ENCODE measurements at places on chromosomes 11 and 22.

DNA sequence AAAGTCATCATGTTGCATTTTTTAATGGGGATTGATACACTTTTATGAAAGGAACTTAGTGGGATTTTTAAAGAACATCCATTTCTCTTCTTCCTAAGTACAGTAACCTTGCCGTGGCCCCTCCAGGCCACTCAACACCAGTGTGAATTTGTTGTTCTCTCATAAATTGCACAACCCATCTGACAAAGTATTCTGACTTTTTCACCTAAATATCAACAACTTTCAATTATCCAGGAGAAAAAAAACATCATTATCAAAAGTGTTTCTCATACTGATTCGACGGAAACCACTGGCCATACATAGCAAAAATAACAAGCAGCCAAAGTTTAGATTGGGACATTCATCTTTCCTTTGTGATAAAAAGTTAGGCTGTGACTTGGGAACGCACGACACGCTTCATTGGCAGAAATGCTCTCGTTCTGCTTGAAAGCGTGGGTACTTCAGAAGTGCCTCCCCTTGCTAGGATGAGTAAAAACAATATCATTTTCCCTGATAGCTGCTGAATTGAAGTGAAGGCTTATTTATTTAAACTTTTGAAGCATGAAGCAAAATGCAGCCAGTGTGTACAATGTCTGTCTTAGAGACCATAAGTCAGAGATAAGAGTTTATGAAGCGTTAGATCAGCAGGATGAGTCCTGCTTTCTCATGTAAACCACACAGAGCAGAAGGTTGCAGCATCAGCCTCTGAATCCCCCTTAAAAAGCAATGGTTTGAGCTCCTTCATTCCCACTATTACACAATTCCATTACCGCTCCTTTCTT lies 20.6 kb upstream of the EIF3M start:
- DNase-seq = no peak

GRCh38 chr11:47843361-47844055 lies 4.6 kb downstream of the NUP160 start:
- no peak for DNase-seq

DNA sequence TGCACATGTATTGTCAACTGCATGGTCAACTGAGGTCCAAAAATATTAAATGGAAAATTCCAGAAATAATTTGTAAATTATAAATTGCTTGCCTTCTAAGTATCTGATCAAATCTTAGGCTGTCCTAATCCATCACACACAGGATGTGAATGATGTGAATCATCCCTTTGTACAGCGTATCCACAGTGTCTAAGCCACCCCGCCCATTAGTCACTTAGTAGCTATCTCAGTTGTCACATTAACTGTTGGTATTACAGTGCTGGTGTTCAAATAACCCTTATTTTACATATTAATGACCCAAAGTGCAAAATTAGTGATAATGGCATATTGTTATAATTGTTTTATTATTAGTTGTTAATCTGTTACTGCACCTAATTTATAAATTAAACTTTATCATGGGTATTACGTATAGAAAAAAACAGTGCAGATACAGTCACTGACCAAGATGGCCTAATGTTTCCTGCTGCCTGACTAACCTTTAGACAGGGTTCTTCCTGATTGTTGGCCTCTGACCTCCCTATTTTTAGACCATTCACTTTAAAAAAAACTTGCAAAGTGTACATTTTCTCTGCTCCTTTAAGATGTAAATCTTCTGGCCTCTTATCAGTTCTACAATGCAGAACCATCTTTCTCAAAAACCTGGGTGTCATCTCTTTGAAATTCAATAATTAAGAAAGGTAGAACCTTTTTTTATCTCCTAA lies 2.9 kb upstream of the SVIP start:
- DNase-seq = no peak

- DNase-seq = no peak
Measured at GRCh38 chr11:87083029-87083428, 45.3 kb downstream of the TMEM135 start.

GRCh38 chr11:123822599-123822998 lies 16.4 kb upstream of the OR6M1 start:
- DNase-seq = no peak

DNA sequence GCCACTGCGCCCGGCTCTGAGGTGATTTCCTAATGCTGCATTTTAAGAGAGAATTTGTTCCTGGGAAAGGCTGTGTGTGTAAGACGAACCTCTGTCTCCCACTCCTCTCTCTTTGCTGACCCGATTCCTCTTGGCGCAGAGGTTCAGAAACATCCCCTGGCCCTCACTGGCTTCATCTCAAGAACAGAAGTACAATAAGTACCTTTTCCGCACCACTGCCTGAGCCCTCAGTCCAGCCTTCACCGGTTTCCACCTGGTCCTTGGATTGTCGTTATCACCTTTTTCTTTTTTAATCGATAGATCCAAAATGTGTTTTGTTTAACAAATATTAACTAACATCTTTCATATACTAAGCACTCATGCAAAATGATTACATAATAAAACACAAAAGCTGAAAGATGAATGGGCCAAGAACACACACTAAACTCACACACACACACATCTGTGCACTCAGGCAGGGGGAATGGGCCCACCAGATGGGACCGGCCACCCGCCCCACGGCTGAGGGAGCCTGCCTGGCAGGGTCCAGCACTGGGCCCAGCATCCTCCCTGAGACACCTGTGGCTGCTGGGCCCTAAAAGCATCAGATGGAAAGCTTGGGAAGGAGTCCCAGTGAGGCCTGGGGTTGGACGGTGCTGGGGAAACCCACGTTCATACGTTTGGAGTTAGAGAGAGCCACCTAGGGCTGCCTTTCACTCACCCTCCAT lies 50.4 kb upstream of the A4GALT start:
- DNase-seq = no peak

DNA sequence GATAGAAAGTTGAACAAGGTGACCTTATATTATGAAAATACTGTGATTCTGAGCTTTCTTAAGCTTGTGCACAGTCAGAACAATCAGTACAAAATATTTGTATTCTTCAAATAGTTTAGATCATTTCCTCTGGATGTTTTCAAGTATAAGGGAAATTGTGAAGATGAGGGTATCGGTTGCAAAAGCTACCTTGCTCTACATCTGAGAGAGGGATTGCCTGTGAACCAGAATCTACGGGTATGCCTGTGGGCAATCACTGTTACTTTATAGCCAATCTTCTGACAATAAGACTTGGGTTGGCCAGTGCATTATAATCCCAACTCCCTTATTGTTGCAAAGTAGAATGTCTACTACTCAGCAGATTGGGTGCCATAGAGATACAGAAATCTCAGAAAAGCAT lies 90.5 kb downstream of the NTM start:
- DNase-seq = no peak

DNA sequence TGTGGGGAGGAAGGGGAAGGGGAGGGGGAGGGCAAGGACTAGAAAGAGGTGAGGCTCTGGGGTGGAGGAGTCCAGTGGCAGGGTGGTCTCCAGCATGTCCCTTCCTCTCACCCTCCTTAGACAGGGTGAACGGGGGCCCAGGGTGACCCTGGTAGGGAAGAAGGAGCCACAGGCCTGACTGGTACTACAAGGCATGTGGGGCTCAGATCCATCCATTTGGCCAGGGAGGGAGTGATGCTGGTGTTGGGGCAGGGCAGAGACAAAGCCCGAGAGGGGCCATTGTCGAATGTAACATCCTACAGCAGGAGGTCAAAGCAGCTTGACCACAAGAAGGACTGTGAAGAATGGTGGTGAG lies 69.0 kb upstream of the SHISAL1 start:
- DNase-seq = no peak

GRCh38 chr11:104146421-104146820 lies 17.5 kb downstream of the PDGFD start:
- peak; percentile 68 for DNase-seq
